ENCODE measurements at places on chromosomes 11 and 22.

GRCh38 chr11:20672575-20672974 lies 3.2 kb downstream of the NELL1 start:
- no peak for DNase-seq

GRCh38 chr11:110242746-110243145 lies 53.7 kb downstream of the RDX start:
- DNase-seq = no peak

- DNase-seq = no peak
Measured at GRCh38 chr11:63527667-63528066, 8.9 kb upstream of the PLAAT4 start.

DNA sequence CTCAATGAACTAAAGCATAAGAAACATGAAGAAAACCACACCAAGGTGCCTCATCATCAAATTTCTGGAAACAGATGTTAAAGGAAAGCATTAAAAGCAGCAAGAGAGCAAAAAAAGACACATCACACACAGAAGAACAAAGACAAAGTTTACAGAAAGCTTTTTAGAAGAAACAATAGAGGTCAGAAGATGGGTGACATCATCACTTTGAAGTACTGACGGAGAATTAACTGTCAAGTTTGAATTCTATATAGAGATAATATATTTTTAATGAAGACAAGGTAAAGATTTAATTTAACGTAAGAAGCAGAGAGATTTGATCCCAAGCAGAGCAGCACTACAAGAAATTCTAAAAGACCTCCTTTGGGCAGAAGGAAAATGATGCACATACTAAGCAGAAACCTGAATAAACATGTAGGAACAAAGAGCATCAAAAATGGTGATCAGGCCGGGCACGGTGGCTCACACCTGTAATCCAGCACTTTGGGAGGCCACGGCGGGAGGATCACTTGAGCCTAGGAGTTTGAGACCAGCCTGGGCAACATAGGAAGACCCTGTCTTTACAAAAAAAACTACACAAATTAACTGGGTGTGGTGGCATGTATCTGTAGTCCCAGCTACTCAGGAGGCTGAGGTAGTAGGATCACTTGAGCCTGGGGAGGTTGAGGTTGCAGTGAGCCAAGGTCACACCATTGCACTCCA lies 63.3 kb upstream of the RTL6 start:
- no peak for DNase-seq

DNA sequence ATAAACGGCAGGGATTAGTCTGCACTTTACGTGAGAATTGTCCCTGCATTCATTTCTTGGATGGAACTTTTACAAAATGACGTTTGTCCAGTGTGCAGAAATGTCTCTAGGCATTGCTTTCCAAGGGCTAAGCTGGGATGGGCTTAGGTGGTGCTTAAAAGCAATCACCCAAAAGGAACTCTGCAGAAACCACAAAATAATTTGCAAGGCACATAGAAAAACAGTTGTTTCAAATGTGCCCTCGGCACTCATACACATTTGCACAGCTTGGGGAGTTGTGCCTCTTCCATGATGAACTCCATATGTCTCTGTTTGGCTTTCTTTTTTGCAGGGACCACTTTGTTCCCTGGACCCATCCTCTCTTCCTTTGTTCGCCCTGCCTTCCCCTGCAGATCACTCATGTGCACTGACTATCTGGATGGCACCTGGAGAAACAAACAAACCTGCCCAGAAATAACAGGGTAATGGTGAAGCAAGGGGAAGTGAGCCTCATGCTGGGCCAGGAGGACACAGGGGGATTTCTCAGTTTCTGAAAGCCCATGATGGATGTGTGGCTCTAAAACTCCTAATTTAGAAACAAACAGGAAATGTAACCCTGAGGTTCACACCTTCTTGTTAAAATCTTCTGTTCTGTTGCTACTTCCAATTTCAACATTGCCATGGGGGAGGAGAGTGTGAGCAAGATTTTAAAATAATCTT lies 150.2 kb downstream of the SNX19 start:
- DNase-seq = no peak

DNA sequence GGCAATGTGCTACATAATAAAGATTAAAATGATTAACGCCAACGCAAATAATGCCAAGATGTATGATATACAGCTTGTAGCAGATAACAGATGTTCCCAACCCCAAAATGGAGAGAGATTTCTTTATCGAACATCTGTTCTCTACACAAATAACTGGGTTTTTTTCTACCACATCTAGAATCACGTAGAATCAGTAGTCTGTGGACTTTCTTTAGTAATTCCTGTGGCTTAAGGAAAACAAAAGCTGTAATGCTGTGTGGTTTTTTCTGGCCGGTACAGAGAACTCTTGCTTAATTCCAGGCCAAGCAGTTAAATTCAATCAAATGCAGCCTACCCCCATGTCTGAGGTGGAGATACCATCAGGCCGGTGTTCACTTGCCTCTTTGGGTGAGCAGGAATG lies 303.4 kb downstream of the FAT3 start:
- no peak for DNase-seq

GRCh38 chr22:46124383-46125144 lies 25.8 kb upstream of the PPARA start:
- no peak for DNase-seq

- DNase-seq = no peak
Measured at GRCh38 chr11:34719303-34719848, 98.5 kb downstream of the EHF start.

DNA sequence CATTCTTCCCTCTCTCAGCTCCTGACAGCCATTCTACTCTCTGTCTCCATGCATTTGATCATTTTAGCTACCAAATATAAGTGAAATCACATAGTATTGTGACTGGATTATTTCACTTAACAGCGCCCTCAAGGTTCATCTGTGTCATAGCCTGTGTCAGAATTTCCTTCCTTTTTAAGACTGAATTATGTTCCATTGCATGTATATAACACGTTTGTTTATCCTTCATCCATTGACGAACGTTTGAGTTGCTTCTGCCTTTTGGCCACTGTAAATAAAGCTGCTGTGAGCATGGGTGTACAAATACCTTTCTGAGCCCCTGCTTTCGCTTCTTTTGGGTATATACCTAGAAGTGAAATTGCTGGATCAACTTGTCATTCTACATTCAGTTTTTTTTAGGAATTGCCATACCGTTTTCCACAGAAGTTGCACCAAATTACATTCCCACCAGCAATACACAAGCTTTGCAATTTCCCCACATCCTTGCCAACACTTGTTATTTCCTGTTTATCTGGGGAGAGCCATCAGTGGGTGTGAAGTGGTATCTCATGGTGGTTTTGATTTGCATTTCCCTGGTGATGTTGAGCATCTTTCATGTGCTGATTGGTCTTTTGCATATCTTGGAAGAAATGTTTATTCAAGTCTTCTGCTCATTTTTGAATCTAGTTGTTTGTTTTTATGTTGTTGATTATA lies 17.5 kb downstream of the GLB1L2 start:
- no peak for DNase-seq

- no peak for DNase-seq
Measured at GRCh38 chr22:46721501-46722085, 16.5 kb downstream of the CERK start.

DNA sequence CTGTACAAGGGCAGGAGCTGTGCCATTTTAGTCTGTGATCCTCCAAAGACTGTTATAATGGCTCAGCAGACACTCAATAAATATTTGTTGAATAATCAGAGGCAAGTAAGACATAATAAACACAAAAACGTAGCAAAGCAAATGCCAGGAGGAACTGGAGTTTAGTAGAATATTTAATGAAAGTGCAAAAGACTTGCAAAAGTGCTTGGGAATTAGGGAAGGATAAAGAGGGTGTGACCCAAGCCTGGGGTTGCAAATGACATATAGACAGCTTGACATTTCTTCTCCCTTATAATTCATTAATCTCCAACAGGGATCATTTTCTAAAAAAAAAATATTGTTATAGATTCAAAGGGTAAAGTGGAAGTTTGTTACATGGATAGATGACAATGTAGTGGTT lies 212.7 kb upstream of the PGR start:
- DNase-seq = no peak

DNA sequence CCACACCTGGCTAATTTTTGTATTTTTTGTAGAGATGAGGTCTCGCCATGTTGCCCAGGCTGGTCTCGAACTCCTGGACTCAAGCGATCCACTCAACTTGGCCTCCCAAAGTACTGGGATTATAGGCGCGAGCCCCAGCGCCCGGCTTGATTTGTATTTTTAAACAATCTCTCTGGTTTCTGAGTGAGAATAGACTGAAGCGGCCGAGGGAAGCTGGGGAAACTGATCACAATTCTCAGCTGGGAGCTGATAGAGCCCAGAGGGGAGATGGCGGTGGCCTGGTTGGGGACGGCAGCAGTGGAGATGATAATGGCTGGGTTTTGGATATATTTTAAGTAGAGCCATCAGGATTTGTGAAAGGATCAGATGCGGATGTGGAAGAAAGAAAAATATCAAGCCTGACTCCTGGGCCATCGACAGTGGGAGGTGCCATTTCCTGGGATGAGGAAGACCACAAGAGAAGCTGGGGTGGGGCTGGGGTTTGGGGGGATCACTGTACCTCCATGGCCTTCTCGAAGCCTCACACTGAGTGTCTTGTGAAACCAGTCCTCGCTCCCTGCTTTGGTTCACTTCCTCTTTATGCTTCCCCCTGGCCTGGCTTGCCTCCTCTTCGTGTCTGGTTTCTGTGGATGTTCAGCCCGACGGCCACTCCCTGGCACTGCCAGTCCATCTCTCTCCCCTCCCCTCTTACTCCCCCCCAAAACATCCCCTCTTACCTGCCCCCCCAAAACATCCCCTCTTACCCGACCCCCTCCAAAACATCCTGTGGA lies 51.9 kb downstream of the IGLL1 start:
- DNase-seq = no peak

GRCh38 chr11:43922295-43922648 lies 20.2 kb upstream of the C11orf96 start:
- DNase-seq = no peak

GRCh38 chr11:81756864-81757595 lies 976.6 kb downstream of the FAM181B start:
- no peak for DNase-seq

- no peak for DNase-seq
Measured at GRCh38 chr22:31281733-31282132, 10.6 kb downstream of the PIK3IP1 start.

GRCh38 chr11:924406-925157 lies 1.1 kb upstream of the AP2A2 start:
- DNase-seq = no peak

DNA sequence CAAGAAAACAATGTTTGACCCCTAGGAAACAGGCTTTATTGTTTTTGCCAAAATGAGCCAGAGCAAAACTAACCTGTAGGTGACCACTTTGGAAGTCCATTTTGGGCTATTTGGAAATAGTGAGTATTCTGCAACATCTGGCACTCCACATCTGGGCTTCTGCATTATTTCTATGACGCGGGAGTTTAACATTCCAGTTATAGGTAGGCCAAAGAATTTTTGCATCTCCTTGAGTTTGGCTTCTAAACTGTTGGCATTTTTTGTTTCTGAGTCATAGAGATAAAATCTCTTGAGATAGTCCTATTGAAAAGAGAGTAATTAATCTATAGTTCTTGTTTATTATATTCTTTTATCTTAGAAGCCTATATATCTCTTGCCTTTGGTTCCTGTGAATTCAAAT lies 2.9 kb downstream of the MMP7 start:
- DNase-seq = no peak

GRCh38 chr11:10307022-10307399 lies 2.1 kb downstream of the ADM start:
- DNase-seq = no peak

GRCh38 chr11:70717936-70718595 lies 319.7 kb downstream of the CTTN start:
- no peak for DNase-seq

GRCh38 chr22:42856865-42857704 lies at the start of gene ARFGAP3:
ARFGAP3 (minus strand) TSS chr22:42857273; CDS start chr22:42857182, 91 bp downstream.
- peak; percentile 90 for DNase-seq

DNA sequence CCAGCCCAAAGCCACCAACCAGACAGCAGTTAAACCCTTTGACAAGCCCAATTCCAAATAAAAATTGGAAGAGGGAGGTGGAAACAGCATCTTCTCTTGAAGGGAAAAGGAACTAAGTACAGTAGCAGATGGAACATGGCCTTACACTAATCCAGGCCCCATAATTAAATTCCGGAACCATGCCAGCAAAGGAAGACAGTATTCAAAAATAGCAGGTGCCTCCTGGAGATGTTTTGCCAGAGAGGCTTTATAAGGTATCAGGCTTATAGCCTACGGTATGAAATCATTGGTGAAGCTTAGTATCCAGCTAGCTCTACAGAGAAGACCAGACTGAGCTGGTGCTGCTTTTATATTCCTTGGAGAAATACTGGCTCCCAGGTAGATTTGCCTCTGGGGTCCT lies 344.1 kb upstream of the API5 start:
- DNase-seq = no peak

DNA sequence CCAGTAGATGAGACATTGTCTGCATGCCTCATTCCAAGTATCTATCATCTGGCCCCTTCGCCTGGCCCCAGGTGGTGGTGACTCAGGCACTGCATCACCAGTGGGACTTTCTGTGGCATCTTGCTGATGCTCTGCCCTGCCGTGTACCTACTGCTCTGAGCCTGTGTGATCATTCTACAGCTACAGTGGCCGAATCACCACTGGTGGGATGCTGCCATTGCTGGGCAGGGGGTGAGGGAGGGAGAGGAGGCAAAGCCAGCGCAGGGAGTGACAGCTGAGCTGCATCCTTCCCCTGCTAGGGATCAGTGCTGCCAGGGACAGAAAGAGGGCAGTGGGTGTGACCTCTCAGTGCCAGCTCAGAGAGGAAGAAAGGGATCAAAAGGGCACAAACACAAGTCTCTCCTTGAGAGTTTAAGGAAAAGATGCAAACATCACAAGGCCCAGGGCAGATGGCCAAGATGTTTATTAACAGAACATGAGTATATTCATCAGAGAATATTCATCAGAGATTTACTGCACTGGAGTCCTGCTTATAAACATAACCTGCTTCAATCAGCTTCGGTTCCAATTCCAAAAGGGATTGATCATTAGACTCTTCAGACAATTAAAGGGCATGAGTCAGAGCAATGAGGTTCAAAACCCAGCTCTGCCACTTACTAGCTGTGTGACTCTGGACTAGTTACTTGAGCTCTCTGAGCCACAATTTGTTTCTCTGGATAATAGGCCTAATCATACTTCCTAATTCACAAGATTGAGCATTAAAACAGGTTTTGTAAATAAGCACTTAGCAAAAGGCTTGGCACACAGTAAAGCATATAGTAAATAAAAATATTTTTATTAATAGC lies 109.8 kb downstream of the NAT10 start:
- DNase-seq = peak; percentile 66

GRCh38 chr22:23094695-23095681 lies 24.7 kb downstream of the GNAZ start:
- no peak for DNase-seq

DNA sequence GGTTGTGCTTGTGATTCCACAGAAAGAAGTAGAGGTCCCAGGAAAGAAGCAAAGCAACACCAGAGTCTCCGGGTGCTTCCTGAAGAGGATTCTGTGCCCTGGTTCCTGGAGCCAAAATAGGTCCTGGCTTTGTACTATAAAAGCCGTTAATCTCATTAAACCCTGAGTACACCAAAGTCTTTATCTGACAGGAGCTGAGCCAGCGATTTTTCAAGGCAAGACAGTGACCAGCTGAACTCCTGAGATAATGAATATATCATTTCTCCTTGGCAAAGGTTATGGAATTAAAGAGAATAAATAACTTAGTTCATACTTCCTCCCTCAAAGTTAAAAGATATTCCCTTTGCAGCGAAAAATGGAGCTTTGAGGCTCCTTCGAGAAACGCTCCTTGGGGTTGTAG lies 5.2 kb downstream of the TMEM138 start:
- DNase-seq = no peak
